Daoy (cell line): ENCODE measurements at places on chromosomes 3 and 15. TPM values are rescaled to one million over a fixed set of nuclear protein-coding genes. Genes with fewer than 3 reads are reported as not detected.

The PAK6 gene
- 0.12 and 0.57 TPM in 2 replicates for total RNA-seq

The PCBP4 gene
- 23.9 and 37.0 TPM in 2 replicates for total RNA-seq

GRCh38 chr3:16048435-16049318 is 125.8 kb upstream of the GALNT15 start:
- peak; percentile 64 for DNase-seq

DNA sequence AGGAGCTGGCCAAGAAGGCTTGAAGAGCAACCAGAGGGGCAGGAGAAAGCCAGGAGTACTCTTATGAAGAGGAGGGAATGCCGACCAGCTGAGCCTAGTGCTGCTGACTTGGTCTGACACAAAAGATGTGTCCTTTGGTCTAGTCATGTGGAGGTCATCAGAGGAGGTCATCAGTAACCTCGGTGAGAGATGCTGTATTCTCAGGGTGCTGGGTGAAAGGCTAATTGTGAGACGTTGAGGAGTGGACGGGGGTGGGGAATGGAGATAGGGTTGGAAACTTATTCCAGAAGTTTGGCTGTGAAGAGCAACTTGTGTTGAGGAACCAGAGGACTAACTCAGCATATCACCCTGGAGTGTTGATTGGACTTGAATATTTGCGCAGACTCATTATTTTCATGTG is 5.5 kb downstream of the CRTC3 start:
- DNase-seq, result no peak

DNA sequence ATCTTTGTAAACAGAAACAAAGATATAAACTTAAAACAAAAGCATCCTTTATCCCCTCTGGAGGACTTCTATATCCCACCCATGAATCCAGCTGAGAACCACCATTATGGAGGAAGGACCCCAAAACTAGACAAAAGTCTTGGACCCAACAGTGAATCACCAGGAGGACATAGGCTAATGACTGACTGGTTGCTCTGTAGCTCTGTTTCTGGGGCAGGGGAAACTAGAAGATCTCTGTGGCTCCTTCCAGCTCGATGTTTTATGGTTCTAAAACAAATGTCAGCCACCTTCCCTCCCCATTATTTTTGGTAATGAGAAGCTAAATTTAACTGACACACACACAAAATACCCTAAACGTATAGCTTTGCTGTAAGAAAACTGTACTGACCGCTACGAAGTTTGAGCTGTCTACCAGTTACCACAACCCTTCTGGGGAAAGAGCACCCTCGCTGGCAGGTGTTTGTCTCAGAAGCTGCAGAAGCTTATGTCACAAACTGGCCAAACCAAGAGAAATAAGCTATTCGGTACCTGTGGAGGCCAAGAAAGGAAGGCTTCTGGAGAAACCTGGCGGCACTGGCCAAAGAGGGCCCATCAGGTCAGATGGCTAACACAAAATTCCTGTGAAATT is 36.4 kb downstream of the MB21D2 start:
- no peak for DNase-seq

DNA sequence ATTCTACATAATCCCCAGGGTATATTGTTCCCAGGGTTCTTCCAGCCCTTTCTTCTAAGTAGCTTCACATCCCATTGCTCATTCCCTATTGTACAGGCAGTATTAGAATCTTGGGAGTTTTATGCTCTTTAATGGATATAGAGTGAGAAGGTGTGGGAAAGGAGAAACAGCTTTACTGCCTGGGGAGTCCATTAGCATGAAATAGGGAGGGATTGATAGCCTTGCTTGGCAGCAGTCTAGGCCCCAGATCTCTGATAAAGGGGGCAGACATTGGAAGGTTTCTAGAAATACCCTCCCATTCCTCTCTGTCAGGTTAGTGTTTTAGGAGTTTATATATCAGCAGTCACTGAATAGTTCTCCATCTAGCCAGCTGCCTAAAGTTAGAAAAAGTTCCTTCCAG is 334.3 kb downstream of the UNC13C start:
- DNase-seq, result no peak

- DNase-seq, result no peak
These were observed 76.4 kb upstream of the ETV5 start for GRCh38 chr3:186185194-186185787.
